Nephron progenitor cell (in vitro differentiated cells): ENCODE measurements at places on chromosomes 4 and X.

GRCh38 chr4:82852751-82853285 lies 38.1 kb downstream of the SEC31A start:
- DNase-seq = no peak

DNA sequence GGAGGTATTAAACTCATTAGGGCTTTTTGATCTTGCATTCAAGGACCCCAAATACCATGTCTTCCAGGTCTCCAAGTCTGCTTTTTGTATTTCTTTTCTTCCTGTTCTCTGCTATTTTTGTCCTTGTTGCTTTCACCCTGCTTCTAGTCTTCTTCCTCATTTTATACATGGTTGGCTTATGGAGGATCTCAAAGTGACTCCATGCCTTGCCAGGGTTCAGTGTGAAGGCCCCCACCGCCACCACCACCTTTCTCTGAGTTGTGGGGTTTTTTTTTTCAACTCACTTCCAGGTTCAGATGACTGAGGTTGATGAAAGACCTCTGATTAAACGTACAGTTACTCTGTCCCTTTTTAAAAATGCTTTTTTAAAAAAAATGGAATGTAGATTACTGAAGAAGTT lies 96.3 kb downstream of the MAML3 start:
- DNase-seq = no peak

GRCh38 chr4:181860157-181860556 lies 383.0 kb upstream of the TENM3 start:
- DNase-seq = no peak

DNA sequence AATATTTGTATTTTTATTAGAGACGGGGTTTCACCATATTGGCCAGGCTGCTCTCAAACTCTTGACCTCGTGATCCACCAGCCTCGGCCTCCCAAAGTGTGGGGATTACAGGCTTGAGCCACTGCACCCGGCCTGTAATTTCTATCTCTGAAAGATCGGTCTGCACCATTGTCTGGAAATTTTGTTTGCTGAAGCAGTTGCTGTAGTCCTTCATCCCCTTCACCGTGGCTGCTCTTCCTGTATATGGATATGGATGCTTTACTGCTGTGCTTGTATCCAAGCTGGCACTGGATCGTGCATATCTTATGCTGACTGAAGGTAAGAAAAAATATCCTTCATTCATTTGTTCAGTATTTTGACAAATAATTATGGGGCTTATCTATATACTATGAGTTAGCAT lies 338.4 kb upstream of the GNPDA2 start:
- no peak for DNase-seq

DNA sequence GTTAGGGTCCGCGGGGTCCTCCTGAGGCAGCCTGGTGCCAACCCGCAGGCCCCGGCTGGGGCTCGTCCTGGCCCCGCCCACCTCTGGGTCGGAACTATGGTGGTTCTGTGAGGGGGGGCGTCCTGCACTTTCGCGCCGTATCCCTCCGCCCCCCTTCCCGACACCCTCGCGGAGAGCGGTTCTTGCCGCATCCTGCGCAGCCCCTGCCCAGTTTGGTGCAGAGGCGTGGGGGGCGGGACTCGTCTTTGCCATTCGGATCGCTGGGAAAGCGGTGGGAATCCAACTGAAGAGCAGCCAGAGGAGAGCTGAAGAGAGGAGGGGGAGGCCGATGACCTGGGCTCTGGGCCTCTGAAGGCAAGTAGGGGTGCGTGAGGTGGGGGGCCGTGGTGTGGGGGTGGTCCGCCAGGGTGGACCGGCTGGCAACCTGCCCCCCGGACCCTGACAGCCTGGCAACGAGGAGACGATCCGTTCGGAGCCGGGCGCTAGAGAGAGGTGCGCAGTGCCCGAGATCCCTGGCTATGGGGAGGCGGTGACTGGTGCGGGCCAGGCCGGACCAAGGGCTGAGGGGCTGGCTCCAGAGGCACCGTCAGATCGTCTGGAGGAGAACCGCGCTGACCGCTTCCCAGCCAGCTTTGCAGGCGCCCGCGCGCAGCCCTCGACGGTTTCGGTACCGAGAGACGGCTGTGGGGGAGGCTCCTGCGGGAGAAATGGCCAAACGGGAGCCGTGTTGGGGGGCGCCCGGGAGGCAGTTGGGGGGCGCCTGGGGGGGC lies at the start of gene GPRASP1:
GPRASP1 (plus strand) TSS at position 242 of the 770 bp plus-strand sequence. CDS start 2,431 bp downstream, outside the sequence.
- DNase-seq = peak; percentile 67

DNA sequence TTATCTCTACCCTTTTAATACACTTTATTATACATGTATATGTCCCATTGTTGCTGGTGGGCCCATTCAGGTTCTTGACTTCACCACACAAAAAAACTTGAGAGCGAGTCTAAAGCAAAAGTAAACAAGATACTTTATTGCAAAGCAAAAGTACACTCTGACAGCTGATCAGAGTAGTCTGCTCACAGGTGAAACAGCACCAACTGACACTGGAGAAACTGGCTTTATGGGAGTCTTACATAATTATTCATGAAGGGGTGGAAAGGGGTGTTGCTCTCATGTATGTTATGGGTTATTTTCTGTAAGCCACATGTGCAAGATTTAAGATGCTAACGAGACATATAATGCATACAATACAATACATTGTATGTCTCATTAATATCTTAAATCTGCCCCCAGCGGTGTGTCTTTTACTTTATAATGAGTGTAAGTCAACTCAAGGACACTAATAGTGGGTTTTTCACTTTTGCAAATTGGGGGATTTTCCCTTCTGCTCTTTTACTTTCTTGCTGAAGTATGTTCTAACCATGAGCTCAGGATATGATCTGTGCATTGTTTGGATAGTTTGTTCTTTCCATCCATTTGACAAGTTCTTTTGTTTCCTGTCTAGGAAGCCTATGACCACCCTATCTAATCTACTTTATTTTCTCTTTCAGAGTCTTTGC lies 256.1 kb upstream of the ITM2A start:
- no peak for DNase-seq

- DNase-seq = no peak
These were observed 12.8 kb upstream of the LIMCH1 start for GRCh38 chr4:41525129-41525528.
